Epithelial cell of proximal tubule (primary cell): ENCODE measurements at places on chromosomes 12 and 14.

GRCh38 chr12:131506426-131506825, 204.5 kb upstream of the SFSWAP start:
- DNase-seq, result no peak

DNA sequence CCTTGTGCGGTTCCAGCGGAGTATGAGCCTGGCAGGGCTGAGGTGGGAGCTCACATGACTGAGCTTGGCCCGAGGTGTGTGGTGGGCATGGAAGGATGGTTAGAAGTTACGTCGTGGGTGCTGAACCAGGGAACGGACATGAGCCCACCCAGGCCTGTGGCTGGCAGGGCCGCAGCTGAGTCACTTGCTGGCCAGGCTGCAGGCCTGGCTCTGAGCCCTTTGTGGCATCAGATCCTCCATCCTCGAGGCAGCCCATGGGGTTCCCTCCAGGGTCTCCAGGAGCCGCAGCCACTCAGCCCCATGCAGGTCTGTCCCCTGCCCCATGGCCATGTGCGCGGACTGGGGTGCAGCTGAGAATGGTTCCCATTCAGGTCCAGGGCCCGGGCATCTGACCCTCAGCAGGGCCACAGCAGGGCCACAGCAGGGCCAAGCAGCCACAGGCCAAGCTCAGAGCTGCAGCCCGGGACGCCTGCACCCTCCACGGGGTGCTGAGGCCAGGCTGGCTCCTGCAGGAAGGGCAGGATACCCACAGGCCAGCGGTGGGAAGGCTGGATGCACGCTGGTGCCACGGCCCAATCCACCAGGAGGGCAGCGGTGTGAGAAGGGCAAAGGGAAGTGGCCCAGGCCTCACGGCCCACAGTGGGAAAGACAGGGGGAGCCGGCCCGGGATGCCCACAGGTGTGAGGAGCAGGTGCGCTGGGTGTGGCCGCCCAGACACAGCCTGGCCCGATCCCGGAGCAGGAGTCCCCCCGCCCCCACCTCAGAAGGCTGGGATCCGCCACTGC, 26.3 kb upstream of the ULK1 start:
- no peak for DNase-seq

DNA sequence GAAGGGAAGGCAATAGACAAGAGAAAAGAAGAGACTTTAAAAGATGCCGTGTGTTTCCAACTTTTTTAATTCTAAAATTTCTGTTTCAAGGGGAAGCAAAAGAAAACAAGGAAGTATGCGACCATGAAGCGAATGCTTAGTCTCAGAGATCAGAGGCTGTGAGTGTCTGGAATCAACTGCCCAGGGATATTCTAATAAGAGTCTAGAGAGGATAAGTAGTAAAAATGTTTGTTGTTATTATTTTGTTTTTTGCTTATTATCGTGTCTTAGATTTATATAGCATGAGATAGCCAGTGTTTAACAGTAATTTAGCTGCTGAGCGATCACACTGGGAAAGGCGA, 421 bp downstream of the FCF1 start:
- DNase-seq, result no peak

DNA sequence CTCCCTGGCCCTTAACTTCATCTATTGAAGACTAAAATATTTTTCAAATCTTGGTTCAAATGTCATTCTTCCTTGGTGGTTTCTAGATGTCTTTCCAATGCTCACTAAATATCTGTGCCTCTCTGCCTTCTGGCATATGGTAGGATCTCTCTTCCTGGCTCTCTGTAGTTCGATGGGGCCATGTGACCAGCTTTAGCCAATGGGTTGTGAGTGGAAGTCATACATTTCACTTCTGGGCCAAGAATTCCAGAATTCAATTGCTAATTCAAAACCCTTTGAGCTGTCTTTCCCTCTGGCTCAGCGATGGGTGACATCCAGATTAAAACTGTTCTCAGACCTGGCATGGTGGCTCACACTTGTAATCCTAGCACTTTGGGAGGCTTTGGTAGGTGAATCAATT, 25.8 kb upstream of the CTDSP2 start:
- DNase-seq, result no peak

GRCh38 chr12:27284751-27285150, 40.7 kb downstream of the STK38L start:
- DNase-seq, result no peak

DNA sequence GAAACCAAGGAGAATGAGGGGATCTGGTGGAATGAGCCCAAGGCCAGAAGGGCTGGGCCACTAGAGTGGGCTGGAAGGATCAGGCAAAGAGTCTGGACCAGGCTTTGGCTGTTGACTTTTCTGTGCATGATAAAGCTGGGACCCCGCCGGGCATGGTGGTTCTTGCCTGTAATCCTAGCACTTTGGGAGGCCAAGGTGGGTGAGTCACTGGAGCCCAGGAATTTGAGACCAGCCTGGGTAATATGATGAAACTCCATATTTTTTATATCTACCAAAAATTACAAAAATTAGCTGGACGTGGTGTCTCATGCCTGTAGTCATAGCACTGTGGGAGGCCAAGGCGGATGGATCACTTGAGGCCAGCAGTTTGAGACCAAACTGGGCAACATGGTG, 393 bp upstream of the KLHL33 start:
- no peak for DNase-seq

DNA sequence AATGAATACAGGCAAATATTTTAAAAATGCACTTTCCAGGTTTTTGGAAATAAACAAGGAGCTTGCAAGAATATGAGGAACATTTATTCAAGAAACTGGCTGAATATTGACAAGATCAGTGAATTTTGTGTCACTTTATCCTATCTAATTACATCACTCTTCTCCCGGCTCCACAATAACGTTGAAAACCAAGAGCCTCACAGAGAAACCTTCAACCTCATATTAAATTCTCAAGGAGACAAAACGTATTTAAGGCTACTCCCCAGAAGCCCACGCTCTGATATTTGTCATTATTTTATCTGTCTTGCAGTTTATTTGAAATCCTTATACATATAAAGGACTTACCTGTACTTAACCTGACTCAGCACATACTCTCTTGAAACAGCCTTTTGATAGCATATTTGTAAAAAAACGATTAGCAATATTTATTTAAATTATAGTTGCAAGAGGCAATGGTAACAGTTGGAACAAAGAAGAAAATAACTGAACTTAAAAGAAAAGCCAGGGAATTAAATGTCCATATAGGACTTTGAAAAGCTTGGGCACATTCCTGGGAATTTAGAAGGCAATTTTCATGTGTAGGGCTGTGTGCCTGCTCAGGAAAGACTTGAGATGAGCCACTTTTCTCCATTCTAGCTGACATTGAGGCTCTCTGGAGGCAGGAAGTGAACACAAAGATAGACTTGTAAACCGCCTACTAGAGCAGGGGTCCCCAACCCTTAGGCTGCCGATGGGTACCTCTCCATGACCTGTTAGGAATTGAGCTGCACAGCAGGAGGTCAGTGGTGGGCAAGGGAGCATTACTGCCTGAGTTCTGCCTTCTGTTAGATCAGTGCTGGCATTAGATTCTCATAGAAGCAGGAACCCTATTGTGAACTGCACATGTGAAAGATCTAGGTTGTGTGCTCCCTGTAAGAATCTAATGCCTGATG, 636.4 kb downstream of the SLC16A7 start:
- DNase-seq, result no peak
